Pancreas (tissue), 10 donors: ENCODE measurements at places on chromosomes 7 and 10. TPM values are rescaled to one million over a fixed set of nuclear protein-coding genes. Genes with fewer than 3 reads are reported as not detected.

GRCh38 chr7:24378871-24379616, 95.1 kb downstream of the NPY start:
- H3K4me1 ChIP-seq: no peaks in the 10 kb centered on the region
- H3K27ac ChIP-seq: no peak overlapping the region
- DNase-seq: peak; percentile 29
- H3K36me3 ChIP-seq: no peaks in the 10 kb centered on the region

- H3K27me3 ChIP-seq: no peaks in the 10 kb centered on the region
- H3K27ac ChIP-seq: no peak overlapping the region
- peaks cover 4% of the 10 kb centered on the region for H3K36me3 ChIP-seq
- peaks cover 10% of the 10 kb centered on the region for H3K4me1 ChIP-seq
- no peak for DNase-seq
Measured at GRCh38 chr10:1061930-1062774, 6.0 kb downstream of the WDR37 start.

- peak overlapping the region; percentile 63 for H3K4me3 ChIP-seq
- H3K27ac ChIP-seq: peak overlapping the region; percentile 83
- H3K4me1 ChIP-seq: peaks cover 9% of the 10 kb centered on the region
- DNase-seq: peak; percentile 91
Measured at GRCh38 chr7:74026903-74027682, 880 bp upstream of the ELN start.

GRCh38 chr7:152180587-152180986, 155.1 kb downstream of the GALNT11 start:
- H3K4me3 ChIP-seq: no peak overlapping the region
- no peaks in the 10 kb centered on the region for H3K4me1 ChIP-seq
- H3K27ac ChIP-seq: no peak overlapping the region
- peaks cover 32% of the 10 kb centered on the region for H3K36me3 ChIP-seq
- H3K27me3 ChIP-seq: no peaks in the 10 kb centered on the region

DNA sequence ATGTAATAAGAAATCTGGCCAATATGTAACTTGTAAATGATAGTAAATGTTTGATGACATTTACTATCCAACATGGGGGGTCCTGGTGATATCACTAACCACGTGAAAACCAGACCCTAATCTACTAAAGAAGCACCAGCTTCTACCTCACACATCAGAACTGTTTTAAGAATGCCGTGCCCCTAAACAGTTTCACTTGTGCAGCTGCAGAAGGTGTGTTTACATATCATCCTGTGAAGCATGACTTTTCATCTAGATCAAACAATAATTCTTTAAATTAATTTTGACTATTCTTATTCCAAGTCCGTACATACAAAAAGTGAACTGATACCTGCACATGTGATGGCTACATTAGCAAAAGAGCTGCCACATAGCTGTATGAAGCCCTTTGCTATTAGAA, 61.0 kb downstream of the STEAP1B start:
- peaks cover 37% of the 10 kb centered on the region for H3K4me1 ChIP-seq
- H3K4me3 ChIP-seq: no peak overlapping the region
- no peaks in the 10 kb centered on the region for H3K36me3 ChIP-seq
- no peak overlapping the region for H3K27ac ChIP-seq
- H3K27me3 ChIP-seq: no peaks in the 10 kb centered on the region
- DNase-seq: no peak

DNA sequence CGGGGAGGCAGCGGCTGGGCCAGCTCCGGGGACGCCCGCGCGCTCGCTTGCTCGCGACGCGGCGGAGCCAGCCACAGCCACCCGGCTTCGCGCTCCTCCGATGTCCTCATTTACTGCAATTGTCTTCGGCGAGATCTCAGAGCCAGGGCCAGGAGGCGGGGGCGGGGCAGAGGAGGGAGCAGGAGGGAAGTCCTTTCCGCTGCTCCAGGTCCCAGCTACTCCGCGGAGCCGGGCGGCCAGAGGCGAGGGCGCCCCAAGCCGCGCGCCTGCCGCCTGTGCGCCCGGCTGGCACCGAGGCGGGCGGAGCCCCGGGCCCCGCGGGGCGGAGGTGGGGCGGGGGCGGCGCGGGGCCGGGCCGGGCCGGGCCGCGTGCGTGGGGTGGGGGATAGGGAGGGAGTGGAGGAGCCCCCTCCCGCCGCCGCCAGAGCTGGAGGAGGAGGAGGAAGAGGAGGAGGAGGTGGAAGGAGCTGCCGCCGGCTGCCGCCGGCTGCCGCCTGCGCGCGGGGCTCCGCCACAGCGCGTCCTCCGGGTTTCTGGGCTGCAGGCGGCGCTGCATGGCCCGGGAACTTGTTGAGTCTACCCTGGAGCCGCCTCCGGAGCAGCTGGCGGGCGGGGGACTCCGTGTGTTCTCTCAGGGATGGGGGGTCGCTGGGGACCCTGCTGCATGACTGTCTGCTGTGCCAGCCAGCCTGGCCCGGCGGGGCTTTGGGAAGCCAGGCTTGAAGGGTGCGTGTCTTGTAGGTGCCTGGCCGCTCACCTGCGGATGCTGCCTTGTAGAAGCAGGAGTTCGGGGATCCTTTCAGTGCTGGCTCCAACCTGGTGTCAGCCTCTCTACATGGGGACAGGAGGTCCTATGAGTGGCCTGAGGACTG, at the start of gene INSYN2A:
TSS of gene INSYN2A (minus strand) at position 310 of the 872 bp plus-strand sequence. CDS start 20,196 bp downstream, outside the sequence.
- no peaks in the 10 kb centered on the region for H3K36me3 ChIP-seq
- peaks cover 12% of the 10 kb centered on the region for H3K4me1 ChIP-seq
- DNase-seq: no peak
- H3K4me3 ChIP-seq: peak within 1 kb of the TSS; percentile 32
- H3K27me3 ChIP-seq: no peaks in the 10 kb centered on the region

- H3K27me3 ChIP-seq: no peaks in the 10 kb centered on the region
- H3K36me3 ChIP-seq: no peaks in the 10 kb centered on the region
- no peak overlapping the region for H3K4me3 ChIP-seq
- no peak overlapping the region for H3K27ac ChIP-seq
Measured at GRCh38 chr10:129883626-129884397, 80.3 kb downstream of the EBF3 start.

Gene WIPF3
- 1.5 TPM for total RNA-seq

Gene WNT8B
- total RNA-seq: 0.46 TPM

GRCh38 chr7:123601530-123601929, at the start of gene ASB15:
ASB15 (plus strand) TSS chr7:123601821; CDS start chr7:123614503, 12,682 bp downstream.
- DNase-seq: no peak
- no peak within 1 kb of the TSS for H3K4me3 ChIP-seq
- no peaks in the 10 kb centered on the region for H3K27me3 ChIP-seq
- H3K27ac ChIP-seq: no peak within 1 kb of the TSS
- H3K4me1 ChIP-seq: no peaks in the 10 kb centered on the region
- H3K36me3 ChIP-seq: no peaks in the 10 kb centered on the region

DNA sequence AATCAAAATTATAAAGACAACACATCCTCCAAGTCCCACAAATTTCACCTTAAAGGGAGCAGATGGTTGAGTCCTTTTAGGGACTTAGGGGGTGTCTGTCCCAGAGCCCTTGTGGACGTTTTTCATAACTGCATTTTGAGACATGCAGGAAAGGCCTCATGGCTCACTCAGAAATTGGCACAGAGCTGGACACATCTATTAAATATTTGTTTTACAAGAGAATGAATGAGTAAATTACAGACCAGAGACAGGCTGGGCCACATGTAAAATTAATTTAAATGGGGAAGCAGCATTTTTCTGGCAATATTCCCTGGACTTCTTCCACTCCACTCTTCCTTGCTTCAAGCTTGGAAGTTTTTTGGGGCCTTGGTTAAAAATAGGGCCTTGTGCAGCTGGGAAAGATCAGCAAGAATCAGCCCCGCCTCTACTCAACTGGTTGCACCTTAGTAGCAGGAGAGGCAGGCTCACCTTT, 20.0 kb downstream of the LAMB1 start:
- peaks cover 19% of the 10 kb centered on the region for H3K36me3 ChIP-seq
- H3K27me3 ChIP-seq: no peaks in the 10 kb centered on the region
- H3K4me1 ChIP-seq: no peaks in the 10 kb centered on the region
- no peak for DNase-seq
- H3K27ac ChIP-seq: no peak overlapping the region

Gene TMEM270
- not detected for total RNA-seq

GRCh38 chr10:76581506-76582256, 1055.9 kb downstream of the KCNMA1 start:
- no peaks in the 10 kb centered on the region for H3K36me3 ChIP-seq
- no peak for DNase-seq
- H3K4me3 ChIP-seq: no peak overlapping the region
- H3K27ac ChIP-seq: no peak overlapping the region

DNA sequence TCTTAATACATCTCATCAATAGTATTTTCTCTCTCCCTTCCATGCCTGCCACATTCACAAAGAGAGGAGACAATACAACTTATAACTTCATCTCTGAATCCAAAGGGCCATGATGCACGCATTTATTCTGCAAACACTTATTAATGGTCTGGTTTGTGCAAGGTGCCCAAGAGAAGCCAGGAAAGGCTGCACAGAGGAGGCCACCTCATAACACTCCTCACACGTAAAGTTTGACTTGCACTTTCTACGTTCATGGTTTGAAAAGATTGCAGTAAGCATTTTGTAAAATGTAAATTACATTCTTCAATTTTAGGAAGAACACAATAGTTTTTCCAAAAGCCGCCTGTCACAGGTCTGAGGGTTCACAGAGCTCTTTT, 1.2 kb upstream of the PALS2 start:
- H3K4me3 ChIP-seq: peak overlapping the region; percentile 79
- H3K27ac ChIP-seq: peak overlapping the region; percentile 88
- no peak for DNase-seq

- H3K27me3 ChIP-seq: no peaks in the 10 kb centered on the region
- no peaks in the 10 kb centered on the region for H3K36me3 ChIP-seq
- no peaks in the 10 kb centered on the region for H3K4me1 ChIP-seq
- no peak for DNase-seq
- no peak overlapping the region for H3K27ac ChIP-seq
- no peak overlapping the region for H3K4me3 ChIP-seq
Measured at GRCh38 chr7:68025369-68025768, 1028.7 kb downstream of the TYW1 start.

Gene TBX20
- total RNA-seq: not detected

- no peaks in the 10 kb centered on the region for H3K36me3 ChIP-seq
- no peak for DNase-seq
- no peaks in the 10 kb centered on the region for H3K4me1 ChIP-seq
Measured at GRCh38 chr10:116437076-116437692, 9.5 kb downstream of the PNLIPRP3 start.

DNA sequence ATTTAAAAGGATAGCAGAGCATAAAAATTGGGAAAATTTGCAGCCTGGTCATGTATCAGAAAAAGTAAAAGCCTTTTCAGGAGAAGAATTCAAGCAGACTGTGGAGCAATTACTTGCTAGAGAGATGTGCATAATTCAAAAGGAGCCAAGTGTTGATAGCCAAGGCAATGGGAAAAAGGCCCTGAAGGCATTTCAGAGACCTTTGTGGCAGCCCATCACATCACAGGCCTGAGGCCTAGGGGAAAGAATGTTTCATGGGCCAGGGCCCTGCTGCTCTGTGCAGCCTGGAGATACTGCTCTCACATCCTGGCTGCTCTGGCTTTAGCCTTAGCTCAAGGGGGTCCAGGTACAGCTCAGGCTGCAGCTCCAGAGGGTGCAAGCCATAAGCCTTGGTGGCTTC, 152.9 kb downstream of the MAGI2 start:
- no peaks in the 10 kb centered on the region for H3K4me1 ChIP-seq
- no peaks in the 10 kb centered on the region for H3K36me3 ChIP-seq
- no peaks in the 10 kb centered on the region for H3K27me3 ChIP-seq

Gene TMEM236
- 0.28 TPM for total RNA-seq

GRCh38 chr10:29105516-29106215, 183.2 kb upstream of the LYZL1 start:
- H3K27ac ChIP-seq: no peak overlapping the region
- no peaks in the 10 kb centered on the region for H3K4me1 ChIP-seq
- no peak overlapping the region for H3K4me3 ChIP-seq
- H3K36me3 ChIP-seq: no peaks in the 10 kb centered on the region
- DNase-seq: no peak
